HepG2 (cell line): ENCODE measurements at places on chromosomes 12 and 14. TPM values are rescaled to one million over a fixed set of nuclear protein-coding genes. Genes with fewer than 3 reads are reported as not detected.
A peak's percentile ranks its signal among the peaks of the same experiment; 100 is the strongest.

MLXIP gene
- total RNA-seq: 4.4 and 5.3 TPM in 2 replicates

- H3K27ac ChIP-seq: no peak overlapping the region
- peaks cover 49% of the 10 kb centered on the region for H3K4me1 ChIP-seq
- H3K4me3 ChIP-seq: no peak overlapping the region
- 0 out of 2 replicates have a peak, but pooled peaks cover 2% of the 10 kb centered on the region for H3K27me3 ChIP-seq
Observed at GRCh38 chr14:73227812-73228781, 9.2 kb upstream of the PAPLN start.

P2RX4 gene
- 9.5 and 13.8 TPM in 2 replicates for total RNA-seq

- peak overlapping the region; percentile 37 for H3K27ac ChIP-seq
- no peaks in the 10 kb centered on the region for H3K27me3 ChIP-seq
- peak overlapping the region; percentile 23; the same call in 1 of the 2 replicates for H3K4me3 ChIP-seq
- H3K4me1 ChIP-seq: peaks cover 58% of the 10 kb centered on the region
- no peak for DNase-seq
Observed at GRCh38 chr14:23694949-23695663, 58.9 kb downstream of the DHRS2 start.

DNA sequence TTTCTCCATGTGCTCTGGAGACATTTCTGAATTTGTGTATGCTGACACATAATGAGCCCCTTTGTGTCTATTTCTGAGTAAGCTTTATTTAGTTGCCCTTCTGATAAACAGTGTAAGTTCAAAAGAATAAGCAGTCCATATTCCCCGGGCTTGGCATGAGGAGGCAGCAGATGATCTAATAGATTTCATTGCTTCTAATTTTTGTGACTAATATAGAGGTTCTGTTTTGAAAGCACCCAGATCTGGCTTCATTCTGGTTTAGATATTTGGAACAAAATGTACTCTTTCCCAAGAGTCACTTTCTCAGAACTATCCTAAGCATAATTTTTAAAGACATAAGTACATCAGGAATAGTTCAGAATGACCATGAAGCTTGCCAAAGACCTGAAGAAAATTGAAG is 290.9 kb downstream of the BTG1 start:
- H3K4me1 ChIP-seq: no peaks in the 10 kb centered on the region
- H3K27me3 ChIP-seq: no peaks in the 10 kb centered on the region
- no peak overlapping the region for H3K27ac ChIP-seq
- H3K4me3 ChIP-seq: no peak overlapping the region
- no peak for DNase-seq
- H3K36me3 ChIP-seq: no peaks in the 10 kb centered on the region

CLEC9A gene
- total RNA-seq: not detected in 2 replicates

- no peaks in the 10 kb centered on the region for H3K36me3 ChIP-seq
- no peak overlapping the region for H3K4me3 ChIP-seq
- DNase-seq: no peak
- peaks cover 2% of the 10 kb centered on the region for H3K27me3 ChIP-seq
- no peak overlapping the region for H3K27ac ChIP-seq
- no peaks in the 10 kb centered on the region for H3K4me1 ChIP-seq
Observed at GRCh38 chr12:130677957-130678558, 38.0 kb downstream of the RIMBP2 start.

TMEM229B gene
- 0.93 and 1.1 TPM in 2 replicates for total RNA-seq

TAS2R14 gene
- total RNA-seq: 0.32 and 2.3 TPM in 2 replicates

DNA sequence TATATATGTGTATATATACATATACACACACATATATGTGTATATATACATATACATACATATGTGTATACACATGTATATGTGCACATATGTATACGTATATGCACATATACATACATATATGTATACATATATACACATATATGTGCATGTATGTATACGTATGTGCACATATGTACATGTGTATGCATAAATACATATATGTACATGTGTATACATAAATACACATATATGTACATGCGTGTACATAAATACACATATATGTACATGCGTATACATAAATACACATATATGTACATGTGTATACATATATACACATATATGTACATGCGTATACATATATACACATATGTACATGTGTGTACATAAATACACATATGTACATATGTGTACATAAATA is 33.3 kb upstream of the ZNF740 start:
- H3K4me1 ChIP-seq: peaks cover 23% of the 10 kb centered on the region
- H3K27ac ChIP-seq: no peak overlapping the region
- no peaks in the 10 kb centered on the region for H3K36me3 ChIP-seq
- DNase-seq: no peak
- no peak overlapping the region for H3K4me3 ChIP-seq

LAG3 gene
- 0.11 TPM in 1 of 2 replicates, not detected in the other for total RNA-seq

SDR9C7 gene
- not detected in 2 replicates for total RNA-seq

- no peak overlapping the region for H3K4me3 ChIP-seq
- H3K4me1 ChIP-seq: peaks cover 20% of the 10 kb centered on the region
- DNase-seq: no peak
- H3K27ac ChIP-seq: no peak overlapping the region
- no peaks in the 10 kb centered on the region for H3K36me3 ChIP-seq
- peaks cover 13% of the 10 kb centered on the region; the same call in 1 of the 2 replicates for H3K27me3 ChIP-seq
Observed at GRCh38 chr12:1532375-1533165, 61.8 kb downstream of the FBXL14 start.

DNA sequence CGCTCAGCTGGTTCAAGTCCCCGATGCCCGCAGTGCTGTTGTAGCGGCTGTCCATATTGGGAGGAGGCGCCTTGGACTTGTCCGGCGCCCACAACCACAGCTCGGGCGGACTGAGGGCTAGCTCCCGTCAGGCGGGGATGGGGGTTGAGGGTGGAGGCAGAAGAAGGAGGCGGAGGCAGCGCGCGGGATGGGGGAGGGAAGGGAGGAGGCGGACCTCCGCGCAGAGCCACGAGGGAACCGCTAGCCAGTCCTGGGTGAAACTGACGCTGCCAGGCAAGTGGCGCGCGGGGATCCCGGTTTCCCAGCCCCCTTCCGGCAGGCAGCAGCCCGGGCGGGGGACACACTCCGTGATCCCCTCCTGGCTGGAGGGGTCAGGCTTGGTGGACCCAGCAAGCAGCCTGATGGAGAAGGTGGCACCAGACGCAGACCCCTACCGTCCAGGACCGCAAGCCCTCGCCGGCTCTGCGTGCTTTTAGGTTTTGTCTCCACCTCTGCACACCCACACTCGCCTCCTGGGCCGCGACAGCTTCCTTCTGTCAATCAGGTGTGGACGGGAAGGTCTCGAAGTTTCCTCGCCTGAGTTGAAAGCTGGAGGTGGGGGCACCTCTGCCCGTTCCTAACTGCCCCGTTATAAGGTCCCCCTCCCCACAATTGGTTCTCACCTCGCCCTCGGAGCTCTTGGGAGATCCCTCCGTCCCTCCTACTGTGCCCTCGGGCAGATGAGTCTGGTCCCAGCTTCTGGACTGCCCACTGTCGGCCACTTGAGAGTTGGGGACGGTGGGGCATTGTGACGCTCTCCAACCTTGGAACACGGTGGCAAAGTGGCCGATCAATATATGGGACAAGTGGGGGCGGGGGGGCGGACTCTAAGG is at the start of gene CPNE8:
CPNE8 (minus strand) TSS at position 112 of the 872 bp plus-strand sequence; CDS start at position 55, 57 bp downstream.
- H3K4me3 ChIP-seq: peak within 1 kb of the TSS; percentile 62
- H3K27me3 ChIP-seq: 0 out of 3 replicates have a peak, but pooled peaks cover 6% of the 10 kb centered on the region
- peak within 1 kb of the TSS; percentile 53 for H3K27ac ChIP-seq
- H3K36me3 ChIP-seq: no peaks in the 10 kb centered on the region

GRCh38 chr14:31967669-31967975 is 109.5 kb upstream of the ARHGAP5 start:
- H3K4me3 ChIP-seq: no peak overlapping the region
- peak; percentile 75 for DNase-seq
- H3K27me3 ChIP-seq: no peaks in the 10 kb centered on the region

SMIM41 gene
- not detected in 2 replicates for total RNA-seq

TULP3 gene
- total RNA-seq: 11.2 and 11.8 TPM in 2 replicates

TEX52 gene
- 0.17 TPM in 1 of 2 replicates, not detected in the other for total RNA-seq
